ENCODE measurements at places on chromosomes 1 and 21. TPM values are rescaled to one million over a fixed set of nuclear protein-coding genes. Genes with fewer than 3 reads are reported as not detected.
A peak's percentile ranks its signal among the peaks of the same experiment; 100 is the strongest.

Gene F11R
- total RNA-seq: 13.9 TPM

Gene KCNJ15
- not detected for total RNA-seq

Gene LCE1E
- not detected for total RNA-seq

Gene AMIGO1
- 1.3 TPM for total RNA-seq

Gene OR14K1
- total RNA-seq: not detected

DNA sequence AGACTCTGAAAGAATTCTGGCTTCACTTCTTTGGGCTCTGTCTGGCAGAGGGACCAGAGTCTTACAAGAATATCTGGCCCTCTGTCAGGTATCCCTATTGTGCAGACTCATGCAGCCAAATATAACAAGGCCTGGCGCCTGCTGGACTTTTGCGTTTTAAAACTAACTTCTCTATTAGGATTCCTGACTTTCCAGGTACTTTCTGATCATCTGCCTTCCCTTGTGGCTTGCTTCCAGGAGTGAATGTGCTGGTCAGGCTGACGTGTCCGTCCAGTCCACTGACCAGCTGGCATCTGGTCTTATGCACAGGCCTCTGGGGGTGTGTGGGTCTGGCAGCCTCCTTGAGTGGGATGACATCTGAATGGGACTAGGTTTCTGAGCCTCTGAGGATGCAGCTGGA, 8.6 kb upstream of the RAB29 start:
- no peak overlapping the region for H3K27ac ChIP-seq
- DNase-seq: no peak
- no peaks in the 10 kb centered on the region for H3K36me3 ChIP-seq
- H3K4me1 ChIP-seq: peaks cover 12% of the 10 kb centered on the region
- no peak overlapping the region for H3K4me3 ChIP-seq

DNA sequence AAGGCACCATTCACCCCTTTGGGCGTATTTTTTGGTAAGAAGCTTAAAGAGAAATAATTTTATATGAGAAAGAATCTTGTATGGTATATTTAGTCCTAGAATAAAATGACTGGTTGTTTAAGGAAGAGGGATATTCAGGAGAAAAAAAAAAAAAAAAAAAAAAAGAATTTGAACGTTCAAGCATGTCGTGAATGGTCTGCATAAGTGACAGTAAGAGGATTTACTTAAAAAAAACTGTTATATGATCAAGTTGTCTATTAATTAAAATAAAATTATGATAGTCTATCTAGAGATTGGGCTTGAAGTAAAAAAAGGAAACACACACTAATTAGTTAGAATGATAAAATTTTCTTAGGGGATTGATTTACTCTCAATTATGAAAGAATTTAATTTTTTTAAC, 11.7 kb upstream of the OR14I1 start:
- H3K27ac ChIP-seq: no peak overlapping the region
- no peaks in the 10 kb centered on the region for H3K4me1 ChIP-seq
- no peak overlapping the region for H3K4me3 ChIP-seq
- DNase-seq: no peak

DNA sequence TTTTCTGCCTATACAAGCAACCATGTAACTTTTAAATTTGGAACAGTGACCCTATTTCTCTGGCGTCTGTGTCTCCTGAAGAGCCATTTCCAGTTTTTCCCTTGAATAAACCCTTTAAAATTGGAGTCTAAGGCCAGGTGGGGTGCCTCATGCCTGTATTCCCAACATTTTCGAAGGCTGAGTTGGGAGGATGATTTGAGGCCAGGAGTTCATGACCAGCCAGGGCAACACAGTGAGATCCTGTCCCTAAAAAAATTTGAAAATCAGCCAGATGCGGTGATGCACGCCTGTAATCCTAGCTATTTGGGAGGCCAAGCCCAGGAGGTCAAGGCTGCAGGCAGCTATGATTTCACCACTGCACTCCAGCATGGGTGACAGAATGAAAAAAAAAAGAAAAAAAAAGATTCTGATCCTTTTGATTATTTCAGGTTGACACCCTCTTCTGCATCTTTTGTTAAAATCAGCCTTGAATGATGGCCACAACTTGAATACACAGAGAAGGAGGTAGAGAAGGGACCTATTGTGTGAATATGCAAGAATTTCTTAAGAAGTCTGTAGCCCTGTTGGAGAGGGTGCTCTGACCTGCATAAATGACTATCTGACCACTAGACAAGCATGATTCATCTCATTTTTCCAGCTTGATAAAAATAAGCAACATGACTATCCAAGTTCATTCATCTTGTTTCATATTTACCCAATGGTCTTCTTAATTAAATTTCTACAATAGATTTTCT, 40.2 kb upstream of the PARP1 start:
- no peaks in the 10 kb centered on the region for H3K36me3 ChIP-seq
- H3K27ac ChIP-seq: no peak overlapping the region
- no peak overlapping the region for H3K4me3 ChIP-seq
- no peak for DNase-seq
- H3K4me1 ChIP-seq: peaks cover 30% of the 10 kb centered on the region

DNA sequence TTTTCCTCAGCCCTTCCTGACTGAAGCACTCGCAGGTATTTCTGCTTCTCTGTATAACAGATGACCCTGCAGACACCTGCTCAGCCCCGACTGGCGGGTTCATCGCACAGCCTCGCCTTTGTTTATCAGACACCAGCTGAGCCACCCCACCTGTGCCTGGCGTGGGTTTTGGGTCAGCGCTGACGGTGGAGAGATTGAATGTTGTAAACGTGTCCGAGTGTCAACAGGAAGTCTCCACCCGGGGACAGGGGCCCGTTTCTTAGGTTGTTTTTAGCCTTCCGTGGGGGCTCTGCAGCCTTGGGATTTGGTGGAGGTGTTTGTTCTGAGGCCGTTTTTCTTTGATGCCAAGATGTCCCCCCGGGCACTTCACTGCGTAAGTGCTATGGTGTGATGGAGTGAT, 60.1 kb downstream of the COL18A1 start:
- H3K36me3 ChIP-seq: no peaks in the 10 kb centered on the region
- no peak for DNase-seq
- H3K27ac ChIP-seq: no peak overlapping the region
- no peak overlapping the region for H3K4me3 ChIP-seq
- H3K27me3 ChIP-seq: peaks cover 13% of the 10 kb centered on the region
- H3K4me1 ChIP-seq: no peaks in the 10 kb centered on the region

DNA sequence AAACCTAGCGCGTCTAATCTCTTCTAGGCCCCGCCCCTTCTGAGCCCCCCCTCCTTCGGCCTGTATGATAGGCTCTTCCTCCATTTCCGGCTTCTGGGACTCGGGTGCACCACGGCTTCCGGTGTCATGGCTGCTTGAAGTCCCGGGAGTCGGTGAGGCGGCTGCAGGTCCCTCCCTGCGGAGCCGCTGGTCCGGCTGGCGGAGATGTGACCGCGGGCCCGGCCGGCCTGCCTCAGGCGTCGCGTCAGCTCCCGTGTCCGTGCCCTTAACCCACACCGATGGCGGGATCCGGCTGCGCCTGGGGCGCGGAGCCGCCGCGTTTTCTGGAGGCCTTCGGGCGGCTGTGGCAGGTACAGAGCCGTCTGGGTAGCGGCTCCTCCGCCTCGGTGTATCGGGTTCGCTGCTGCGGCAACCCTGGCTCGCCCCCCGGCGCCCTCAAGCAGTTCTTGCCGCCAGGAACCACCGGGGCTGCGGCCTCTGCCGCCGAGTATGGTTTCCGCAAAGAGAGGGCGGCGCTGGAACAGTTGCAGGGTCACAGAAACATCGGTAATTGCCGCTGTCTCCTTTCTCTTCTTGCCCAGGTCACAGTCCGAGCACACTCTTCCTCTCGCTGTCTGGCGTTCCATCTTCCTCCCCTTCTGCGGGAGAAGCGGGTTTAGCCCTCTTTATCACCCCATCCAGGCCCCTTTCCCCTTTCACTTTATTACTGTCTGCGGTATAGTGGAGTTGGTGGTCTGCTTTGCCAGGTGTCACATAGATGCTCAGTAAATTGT, at the start of gene UHMK1:
UHMK1 (plus strand) TSS at position 96 of the 773 bp plus-strand sequence; CDS start at position 279, 183 bp downstream.
- peaks cover 28% of the 10 kb centered on the region for H3K36me3 ChIP-seq
- H3K27me3 ChIP-seq: peaks cover 1% of the 10 kb centered on the region
- H3K27ac ChIP-seq: peak within 1 kb of the TSS; percentile 91

- H3K4me3 ChIP-seq: no peak overlapping the region
- no peak overlapping the region for H3K27ac ChIP-seq
- H3K36me3 ChIP-seq: no peaks in the 10 kb centered on the region
- H3K4me1 ChIP-seq: no peaks in the 10 kb centered on the region
- H3K27me3 ChIP-seq: no peaks in the 10 kb centered on the region
Observed at GRCh38 chr1:215106067-215106466, 23.5 kb downstream of the KCNK2 start.

- H3K4me1 ChIP-seq: no peaks in the 10 kb centered on the region
- H3K36me3 ChIP-seq: peaks cover 6% of the 10 kb centered on the region
- no peak overlapping the region for H3K27ac ChIP-seq
- H3K27me3 ChIP-seq: peaks cover 41% of the 10 kb centered on the region
- no peak overlapping the region for H3K4me3 ChIP-seq
Observed at GRCh38 chr1:182405578-182405977, 5.1 kb upstream of the TEDDM1 start.

GRCh38 chr1:168348146-168348709, 67.6 kb downstream of the TBX19 start:
- H3K27ac ChIP-seq: peak overlapping the region; percentile 84
- H3K36me3 ChIP-seq: peaks cover 7% of the 10 kb centered on the region
- no peak for DNase-seq
- H3K27me3 ChIP-seq: peaks cover 1% of the 10 kb centered on the region
- H3K4me1 ChIP-seq: peaks cover 41% of the 10 kb centered on the region
- H3K4me3 ChIP-seq: peak overlapping the region; percentile 81

DNA sequence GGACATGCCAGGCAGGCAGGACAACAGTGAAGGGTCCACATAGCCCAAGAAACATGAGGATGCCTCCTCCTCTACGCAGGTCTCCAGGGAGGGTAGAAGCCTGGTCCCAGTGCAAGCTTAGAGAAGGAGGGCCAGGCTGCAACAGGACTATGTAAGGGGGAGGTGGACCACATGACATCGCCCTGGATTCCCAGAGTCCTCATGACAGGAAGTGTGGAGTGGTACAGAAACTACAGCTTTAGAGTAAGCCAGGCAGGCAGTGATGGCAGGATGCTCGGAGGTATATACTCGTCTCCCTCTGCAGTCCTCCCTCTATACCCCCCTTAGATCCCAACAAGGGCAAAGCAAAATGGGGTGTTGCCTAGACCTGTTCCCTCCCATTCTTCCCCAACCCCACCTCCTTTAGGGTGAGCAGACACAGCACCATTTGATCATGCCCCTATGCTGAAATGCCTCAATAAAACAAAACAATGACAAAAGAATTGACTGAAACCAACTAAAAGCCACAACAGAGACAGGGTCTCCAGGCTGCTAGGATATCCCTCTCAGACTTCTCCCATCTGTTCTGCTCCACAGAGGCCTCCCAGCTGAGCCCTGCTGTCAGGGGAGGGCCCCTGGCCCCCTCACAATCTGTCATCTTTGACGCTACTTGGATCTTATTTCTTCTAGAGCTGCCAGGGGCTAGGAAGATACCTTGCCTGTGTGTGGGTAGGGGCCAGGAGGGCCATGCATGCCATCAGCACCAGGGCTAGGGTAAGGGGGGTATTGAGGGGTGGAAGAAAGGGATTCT, 13.1 kb downstream of the FAM78B start:
- no peaks in the 10 kb centered on the region for H3K27me3 ChIP-seq
- H3K4me1 ChIP-seq: no peaks in the 10 kb centered on the region
- no peak overlapping the region for H3K27ac ChIP-seq
- no peak overlapping the region for H3K4me3 ChIP-seq
- H3K36me3 ChIP-seq: no peaks in the 10 kb centered on the region
- no peak for DNase-seq

DNA sequence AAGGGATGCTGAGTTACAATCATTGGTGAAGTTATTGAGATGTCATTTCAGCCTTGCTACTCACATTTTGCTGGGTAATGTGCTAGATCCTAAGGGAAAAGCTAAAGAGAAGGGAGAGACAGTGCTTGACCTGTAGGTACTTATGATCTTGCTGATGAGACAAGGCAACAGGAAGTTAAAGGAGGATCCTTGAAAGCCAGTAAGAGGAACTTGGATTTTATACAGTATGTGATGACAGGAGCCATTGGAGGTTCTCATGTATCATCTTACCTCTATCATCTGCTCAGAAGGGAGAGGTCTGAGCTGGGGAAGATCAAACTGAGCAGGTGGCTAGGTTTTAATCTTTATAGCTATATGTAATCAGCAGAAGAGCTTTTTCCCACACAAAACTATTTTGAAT, 6.3 kb downstream of the APOBEC4 start:
- DNase-seq: no peak
- no peaks in the 10 kb centered on the region for H3K27me3 ChIP-seq
- no peaks in the 10 kb centered on the region for H3K36me3 ChIP-seq
- H3K4me1 ChIP-seq: peaks cover 9% of the 10 kb centered on the region
- no peak overlapping the region for H3K27ac ChIP-seq

All from activated CD4-positive, alpha-beta memory T cell treated with anti-CD3 and anti-CD28 coated beads, Interleukin-2, amount 10 ng/mL, durations not matched to agents 7 days and 5 days (primary cell).